Stimulated activated CD8-positive, alpha-beta memory T cell treated with anti-CD3 and anti-CD28 coated beads, Interleukin-2, amount 100 ng/mL, for 48 hours (primary cell): ENCODE measurements at places on chromosomes 12 and 14.

GRCh38 chr12:57299514-57300016, 48.6 kb upstream of the STAC3 start:
- no peak for DNase-seq

DNA sequence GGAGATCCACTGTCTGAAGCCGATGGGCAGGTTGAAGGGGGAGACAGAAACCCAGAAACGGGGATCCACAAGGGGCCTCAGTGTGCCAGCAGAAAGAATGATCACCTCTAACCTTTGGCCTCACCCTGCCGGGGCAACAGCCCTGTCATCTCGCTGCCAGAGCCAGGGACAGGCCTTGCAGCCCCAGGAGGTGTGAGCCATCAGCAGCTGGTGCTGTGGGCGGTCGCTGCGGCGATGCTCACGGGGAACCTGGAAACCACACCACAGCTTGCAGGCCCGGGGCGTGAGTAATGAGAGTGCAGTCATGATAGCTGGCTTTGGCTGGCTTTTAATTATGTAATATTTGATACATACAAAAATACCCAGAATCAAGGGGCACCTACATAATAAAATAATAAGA, 4.7 kb upstream of the TTC7B start:
- DNase-seq = peak; percentile 62

- DNase-seq = no peak
Measured at GRCh38 chr14:77184396-77185092, 2.9 kb downstream of the TMEM63C start.

GRCh38 chr14:30551460-30551859, 7.5 kb upstream of the G2E3 start:
- no peak for DNase-seq
